ENCODE measurements at places on chromosomes 3 and 15. TPM values are rescaled to one million over a fixed set of nuclear protein-coding genes. Genes with fewer than 3 reads are reported as not detected.

DNA sequence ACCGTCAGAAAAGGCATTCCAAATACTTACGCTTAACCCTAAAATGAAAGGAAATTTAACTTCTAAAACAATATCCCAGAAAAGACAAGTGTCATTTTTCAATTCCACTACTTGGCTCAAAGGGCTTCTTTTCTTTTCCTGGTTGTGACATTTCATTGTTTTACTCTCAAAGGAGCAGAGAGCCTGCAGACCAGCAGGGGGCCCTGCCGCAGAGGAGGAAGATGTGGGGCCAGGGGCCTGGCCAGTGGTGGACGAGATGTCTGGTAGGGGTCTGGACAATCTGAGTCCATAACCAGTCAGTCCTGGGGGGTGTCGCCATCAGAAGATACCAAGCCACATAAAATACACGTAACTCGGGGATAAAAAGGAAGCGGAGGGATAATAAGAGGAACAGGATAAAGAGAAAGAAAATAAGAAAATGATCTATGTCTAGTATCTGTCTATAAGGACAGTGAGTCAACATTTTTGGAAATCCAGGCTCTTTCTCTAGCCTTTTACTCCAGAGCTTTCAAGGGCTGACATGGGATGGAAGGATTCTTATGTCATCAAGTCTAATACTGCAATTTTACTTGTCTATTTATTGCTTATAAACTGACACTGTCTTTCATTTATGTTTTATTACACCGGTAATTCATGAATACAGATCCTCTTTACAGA, 54.2 kb upstream of the ARHGEF3 start:
- peak; percentile 65 for DNase-seq

GRCh38 chr15:59420986-59421618, 16.9 kb upstream of the FAM81A start:
- DNase-seq = no peak

DNA sequence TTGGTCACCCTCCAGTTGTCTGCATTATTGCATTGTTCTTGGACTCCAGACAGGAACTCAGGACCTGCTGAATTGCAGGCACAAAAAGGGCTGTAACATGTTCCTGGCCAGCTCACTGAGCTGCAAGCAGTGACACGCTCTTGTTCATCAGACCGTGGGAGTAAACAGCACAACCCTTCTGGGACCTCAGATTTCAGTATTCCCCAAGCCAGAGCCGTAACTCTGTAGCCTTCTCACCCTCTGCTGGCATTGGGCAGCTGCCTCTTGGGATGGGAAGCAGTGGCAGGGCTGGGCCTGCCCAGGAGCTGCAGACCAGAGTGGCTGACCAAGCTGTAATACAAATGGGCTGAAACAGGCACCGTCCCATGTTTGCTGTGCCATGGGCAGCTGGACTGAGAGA, 607.1 kb upstream of the BCHE start:
- DNase-seq = no peak

DNA sequence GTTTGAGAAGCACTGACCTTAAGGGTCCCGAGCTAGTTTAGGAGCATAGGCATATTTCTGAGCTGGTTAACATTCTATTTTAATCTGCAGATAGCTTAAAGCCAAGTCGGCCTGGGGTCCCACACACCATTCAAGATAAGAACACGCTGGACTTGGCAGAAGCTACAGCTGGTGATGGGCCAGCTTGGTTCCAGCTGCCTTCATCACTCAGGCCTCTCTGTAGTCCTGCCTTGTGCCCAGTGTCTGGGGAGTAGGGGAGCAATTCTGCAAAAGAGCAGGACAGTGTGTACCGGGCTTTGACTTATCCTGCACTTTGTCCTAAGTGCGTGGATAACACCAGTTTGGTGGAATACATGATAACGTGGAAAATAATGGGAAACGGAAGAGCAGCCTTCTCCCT, 164.5 kb downstream of the MEGF11 start:
- DNase-seq = no peak

- no peak for DNase-seq
These were observed 61.8 kb upstream of the SEC61A1 start for GRCh38 chr3:127990461-127990860.

Gene MEF2A
- total RNA-seq = 29.9 TPM

GRCh38 chr3:51024765-51025632, 350.3 kb downstream of the DOCK3 start:
- no peak for DNase-seq

- DNase-seq = no peak
These were observed 47.9 kb downstream of the TLE3 start for GRCh38 chr15:70049701-70050301.

DNA sequence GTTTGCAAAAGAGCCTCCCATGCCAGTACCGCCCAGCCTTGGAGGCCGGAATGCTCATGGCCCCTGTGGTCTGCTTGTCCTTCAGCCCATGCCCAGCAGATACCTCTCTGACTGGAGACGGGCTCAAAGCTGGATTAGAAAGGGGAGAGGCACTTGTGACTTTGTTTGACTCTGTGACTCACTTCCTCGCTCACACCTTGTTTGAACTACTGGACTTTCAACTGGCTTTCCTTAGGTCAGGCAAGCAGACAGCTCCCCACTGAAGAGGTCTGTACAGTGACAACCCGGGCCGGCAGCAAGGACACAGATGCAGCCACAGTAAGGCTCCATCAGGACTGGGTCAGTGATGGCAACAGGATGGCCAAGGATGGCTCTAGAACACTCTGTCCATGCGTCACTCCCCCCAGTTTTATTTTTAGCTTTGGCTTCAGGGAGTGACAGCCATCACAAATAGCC, 98.6 kb upstream of the ABHD17C start:
- no peak for DNase-seq

DNA sequence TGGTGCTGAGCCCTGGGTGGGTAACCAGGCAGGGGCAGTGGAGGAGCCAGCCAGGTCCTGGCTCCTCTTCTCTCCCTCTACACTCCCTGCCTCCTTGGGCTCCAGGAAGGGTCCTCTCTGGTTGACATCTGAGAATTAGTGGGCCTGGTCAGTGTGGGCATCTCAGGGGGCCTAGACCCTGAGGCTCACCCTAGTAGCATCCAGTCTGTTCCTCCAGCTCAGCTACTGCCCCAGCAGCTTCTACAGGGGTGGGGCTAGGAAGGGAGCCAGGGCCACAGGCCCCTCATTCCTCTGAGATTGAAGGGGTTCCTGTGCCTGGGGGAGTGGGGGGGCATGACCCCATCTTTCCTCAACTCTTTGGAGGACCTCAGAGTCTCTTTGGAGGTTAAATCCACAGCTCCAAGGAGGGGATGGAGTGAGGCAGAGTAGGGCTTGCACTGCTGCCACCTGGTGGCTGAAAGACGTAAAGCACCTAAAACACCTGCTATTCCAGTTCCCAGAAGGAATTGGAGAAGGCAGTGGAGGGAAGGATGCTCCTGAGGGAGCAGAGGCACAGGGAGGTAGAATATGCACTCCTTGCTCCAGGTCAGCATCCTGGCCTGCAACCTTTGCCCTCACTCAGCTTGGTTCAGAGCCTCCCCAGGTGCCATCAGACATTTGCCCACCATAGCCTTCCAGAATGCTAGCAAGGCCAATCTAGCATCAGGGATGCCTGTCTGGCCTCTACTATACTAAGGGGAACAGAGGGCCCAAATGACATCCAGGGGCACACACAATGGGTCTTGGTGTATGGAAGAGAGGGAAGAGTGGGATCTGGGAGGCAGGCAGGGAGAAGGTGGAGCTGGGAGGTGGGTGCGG, 25.1 kb downstream of the C3orf18 start:
- peak; percentile 75 for DNase-seq

DNA sequence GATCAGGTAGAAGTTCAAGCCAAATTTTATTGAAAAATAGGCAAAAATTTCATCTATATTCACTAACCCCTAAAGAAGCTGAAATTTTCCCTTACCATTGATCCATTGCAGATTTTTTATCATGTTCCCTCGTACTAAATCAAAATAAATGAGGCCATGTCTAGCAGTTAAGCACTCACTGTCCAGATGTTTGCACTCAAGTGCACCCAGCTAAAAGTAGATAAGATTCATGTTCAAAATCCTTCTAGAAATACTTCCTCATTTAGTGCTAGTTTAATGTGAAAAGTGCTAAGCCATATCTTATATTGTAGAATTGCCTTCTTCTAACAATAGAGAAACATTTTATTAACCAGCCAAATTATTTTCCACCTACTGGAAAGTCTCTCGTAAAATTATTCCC, 164.7 kb upstream of the UBE2E2 start:
- no peak for DNase-seq

DNA sequence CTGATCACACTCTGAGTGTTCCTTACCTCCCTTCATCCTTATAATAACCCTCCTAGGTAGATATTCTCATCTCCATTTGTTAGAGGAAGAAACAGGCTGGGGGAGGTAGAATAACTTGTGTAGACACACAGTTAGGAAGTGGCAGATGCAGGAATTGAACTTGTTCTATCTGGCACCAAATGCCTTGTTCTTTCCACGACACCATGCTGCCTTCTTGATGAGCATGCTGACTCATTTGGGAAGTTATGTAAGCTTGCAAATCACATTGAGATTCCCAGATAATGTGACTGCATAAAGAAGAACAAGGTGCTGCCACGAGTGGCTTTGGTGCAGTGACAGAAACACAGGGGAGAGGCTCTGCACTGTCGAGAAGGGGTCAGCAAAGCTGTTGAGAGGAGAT, 27.5 kb upstream of the NDUFB4 start:
- no peak for DNase-seq

DNA sequence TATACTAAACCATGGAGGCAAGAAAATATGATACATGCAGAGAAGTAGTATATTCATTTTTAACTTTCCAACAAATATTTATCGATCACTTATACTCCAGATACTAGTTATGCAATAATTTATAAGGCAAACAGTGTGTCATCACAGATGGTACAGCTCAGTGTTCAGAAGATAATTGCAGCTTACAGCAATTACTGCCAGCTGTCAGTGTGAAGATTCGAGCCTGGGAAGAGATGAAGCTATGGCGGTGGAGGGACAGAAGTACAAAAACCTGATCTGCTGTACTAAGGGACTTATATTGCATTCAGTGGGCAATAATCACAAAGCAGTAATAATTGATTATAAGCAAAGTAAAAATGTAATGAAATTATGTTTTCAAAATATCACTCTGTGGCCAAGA, 170.6 kb upstream of the EPHA3 start:
- no peak for DNase-seq

Gene EXD1
- 0.51 TPM for total RNA-seq

DNA sequence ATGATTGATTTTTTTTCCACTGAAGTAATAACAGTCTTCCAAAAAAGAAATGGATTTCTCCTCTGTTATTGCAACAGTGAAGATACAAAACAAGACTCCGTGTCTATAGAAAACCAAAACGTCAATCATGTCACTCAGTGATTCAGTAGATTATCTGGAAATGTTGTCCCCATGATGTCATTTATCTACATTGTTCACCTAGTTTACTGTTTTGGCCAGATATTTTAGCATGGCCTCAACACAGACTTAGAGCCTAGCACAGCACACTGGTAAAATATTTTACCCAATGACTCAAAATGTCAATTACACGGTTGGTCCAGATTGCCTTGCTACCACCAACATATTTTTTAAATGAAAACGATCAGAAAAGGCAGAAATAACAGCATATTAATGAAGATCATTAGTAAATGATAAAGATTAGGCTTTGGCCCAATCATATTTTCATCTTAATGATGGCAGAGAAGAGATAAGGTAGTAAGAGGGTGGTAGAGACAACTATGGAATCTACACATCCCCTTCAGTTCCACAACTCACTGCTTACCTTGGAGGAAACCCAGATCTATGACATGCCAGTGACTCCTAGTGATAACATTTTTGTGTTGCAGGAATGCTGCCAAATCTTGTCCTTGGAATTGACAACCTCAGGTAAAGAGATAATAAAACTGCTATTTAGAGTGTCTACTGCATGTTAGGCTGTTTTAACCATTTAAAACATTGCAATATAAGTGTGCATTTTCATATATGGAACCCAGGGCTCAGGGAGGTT, 347.7 kb upstream of the ARPP21 start:
- DNase-seq = no peak

GRCh38 chr15:59244337-59244736, 37.7 kb downstream of the LDHAL6B start:
- peak; percentile 12 for DNase-seq

- DNase-seq = no peak
These were observed 1469.4 kb upstream of the GBE1 start for GRCh38 chr3:83230841-83231240.

DNA sequence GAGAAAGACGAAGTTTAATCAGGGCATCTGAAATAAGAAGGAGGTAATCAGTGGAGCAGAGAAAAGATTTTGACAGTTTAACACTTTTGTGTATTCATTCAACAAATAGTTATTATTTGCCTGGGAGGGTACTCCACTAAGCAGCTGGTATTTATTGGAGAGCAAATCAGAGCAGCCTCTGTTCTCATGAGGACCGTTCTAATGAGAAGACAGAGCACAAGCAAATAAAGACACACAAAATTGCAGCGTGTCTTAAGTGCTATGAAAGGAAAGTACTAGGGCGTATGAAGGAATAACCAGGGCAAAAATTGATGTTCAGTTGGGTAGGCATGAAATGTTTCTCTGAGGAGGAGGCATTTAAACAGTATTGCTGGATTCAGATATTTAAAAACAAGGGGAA, 302.9 kb upstream of the RARB start:
- no peak for DNase-seq

- no peak for DNase-seq
These were observed 13.6 kb upstream of the GP9 start for GRCh38 chr3:129046732-129047552.

DNA sequence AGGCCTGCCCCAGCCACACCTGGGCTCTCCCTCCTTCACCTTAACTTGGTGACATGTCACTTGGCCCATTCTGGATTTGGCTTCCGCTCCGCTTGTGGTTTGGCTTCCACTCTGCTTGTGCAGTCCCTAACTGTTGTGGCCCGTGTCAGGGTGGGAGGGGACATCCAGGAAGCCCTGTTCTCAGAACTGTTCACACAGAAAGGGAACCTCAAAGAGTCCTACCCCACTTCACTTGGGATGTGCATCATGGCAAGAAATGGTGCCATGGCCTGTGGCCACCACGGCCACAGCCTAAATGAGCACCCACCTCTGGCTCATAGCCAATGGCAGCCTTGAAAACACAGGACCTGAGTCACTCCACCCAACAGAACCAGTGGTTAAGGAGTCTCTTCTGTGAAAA, 63.4 kb downstream of the CYP19A1 start:
- DNase-seq = no peak

- peak; percentile 74 for DNase-seq
These were observed 4.5 kb downstream of the EOGT start for GRCh38 chr3:69008980-69009379.

- DNase-seq = peak; percentile 1
These were observed 45.5 kb downstream of the SYN2 start for GRCh38 chr3:12049675-12050074.

Gene ZBTB38
- total RNA-seq = 106 TPM

- DNase-seq = no peak
These were observed 46.6 kb downstream of the CRYGS start for GRCh38 chr3:186497608-186498007.

Gene TGM5
- total RNA-seq = 0.21 TPM

GRCh38 chr3:108767253-108767652, 10.0 kb upstream of the RETNLB start:
- no peak for DNase-seq

- DNase-seq = no peak
These were observed 19.3 kb upstream of the RAB6B start for GRCh38 chr3:133914839-133915600.

Data from SK-MEL-5 (cell line).